ENCODE measurements at places on chromosomes 2 and 18.
A peak's percentile ranks its signal among the peaks of the same experiment; 100 is the strongest.

GRCh38 chr18:70335892-70336726, 47.3 kb downstream of the SOCS6 start:
- H3K27ac ChIP-seq: no peak overlapping the region
- no peaks in the 10 kb centered on the region for H3K4me1 ChIP-seq
- no peak for DNase-seq

- peak overlapping the region; percentile 89 for H3K27ac ChIP-seq
- H3K4me1 ChIP-seq: peaks cover 36% of the 10 kb centered on the region
- H3K36me3 ChIP-seq: no peaks in the 10 kb centered on the region
- DNase-seq: no peak
These were observed 95.4 kb downstream of the CABLES1 start for GRCh38 chr18:23230686-23231085.

GRCh38 chr2:157789933-157790511, 86.1 kb downstream of the ACVR1 start:
- peaks cover 27% of the 10 kb centered on the region for H3K36me3 ChIP-seq
- H3K4me1 ChIP-seq: peaks cover 3% of the 10 kb centered on the region
- H3K27me3 ChIP-seq: no peaks in the 10 kb centered on the region

DNA sequence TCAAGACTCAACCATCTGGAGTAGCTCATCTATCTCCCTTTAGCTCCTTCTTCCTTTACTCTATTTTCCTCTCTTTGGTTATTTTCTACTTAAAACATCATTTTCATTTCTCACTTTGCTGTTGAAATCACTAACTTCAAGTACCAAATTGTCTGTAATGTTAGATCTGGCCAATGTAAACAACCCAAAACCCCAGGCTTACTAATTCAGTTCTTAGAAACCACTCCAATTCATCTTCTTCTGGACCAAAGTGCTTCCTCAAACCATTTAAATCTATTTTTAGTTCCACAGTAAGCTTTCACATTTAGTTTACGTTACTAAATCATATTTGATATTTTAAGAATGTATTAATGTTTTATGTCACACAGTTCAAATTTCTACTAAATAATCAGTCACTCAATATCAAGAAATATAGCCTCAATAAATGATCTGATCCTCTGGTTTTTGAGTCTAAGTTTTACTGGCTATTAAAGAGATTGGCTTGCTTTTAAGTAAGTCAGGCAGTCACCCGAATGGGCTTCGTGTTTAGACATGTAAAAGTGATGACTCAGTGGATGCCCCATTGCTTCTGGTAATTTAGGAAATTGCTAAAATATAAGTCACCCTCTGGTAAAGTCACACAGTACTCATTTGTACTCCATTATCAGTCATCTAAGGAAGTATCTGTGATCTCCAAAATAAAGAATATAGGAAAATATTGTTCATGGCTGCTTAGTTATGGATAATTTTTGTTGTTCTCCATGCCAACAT, 527.2 kb upstream of the SOX11 start:
- DNase-seq: no peak

GRCh38 chr2:98293931-98294687, 52.1 kb upstream of the CNGA3 start:
- H3K27ac ChIP-seq: no peak overlapping the region
- no peaks in the 10 kb centered on the region for H3K36me3 ChIP-seq
- H3K27me3 ChIP-seq: peaks cover 5% of the 10 kb centered on the region

- H3K4me3 ChIP-seq: no peak overlapping the region
- no peak for DNase-seq
- no peaks in the 10 kb centered on the region for H3K4me1 ChIP-seq
These were observed 1139.7 kb upstream of the TMEFF2 start for GRCh38 chr2:193334401-193334800.

GRCh38 chr2:25105336-25106085, 62.9 kb downstream of the POMC start:
- no peak for DNase-seq
- no peaks in the 10 kb centered on the region for H3K36me3 ChIP-seq
- no peak overlapping the region for H3K27ac ChIP-seq
- no peaks in the 10 kb centered on the region for H3K27me3 ChIP-seq

Data from CD4-positive, CD25-positive, alpha-beta regulatory T cell (primary cell).